ENCODE measurements at places on chromosomes 2 and 18. TPM values are rescaled to one million over a fixed set of nuclear protein-coding genes. Genes with fewer than 3 reads are reported as not detected.

GRCh38 chr2:37877457-37878315 is 47.4 kb upstream of the RMDN2 start:
- H3K36me3 ChIP-seq: no peaks in the 10 kb centered on the region
- peaks cover 9% of the 10 kb centered on the region for H3K4me1 ChIP-seq
- H3K27me3 ChIP-seq: no peaks in the 10 kb centered on the region
- DNase-seq: no peak
- H3K27ac ChIP-seq: no peak overlapping the region

GRCh38 chr2:6215053-6215452 is 522.9 kb downstream of the SOX11 start:
- no peaks in the 10 kb centered on the region for H3K36me3 ChIP-seq
- H3K27ac ChIP-seq: no peak overlapping the region
- DNase-seq: no peak

DNA sequence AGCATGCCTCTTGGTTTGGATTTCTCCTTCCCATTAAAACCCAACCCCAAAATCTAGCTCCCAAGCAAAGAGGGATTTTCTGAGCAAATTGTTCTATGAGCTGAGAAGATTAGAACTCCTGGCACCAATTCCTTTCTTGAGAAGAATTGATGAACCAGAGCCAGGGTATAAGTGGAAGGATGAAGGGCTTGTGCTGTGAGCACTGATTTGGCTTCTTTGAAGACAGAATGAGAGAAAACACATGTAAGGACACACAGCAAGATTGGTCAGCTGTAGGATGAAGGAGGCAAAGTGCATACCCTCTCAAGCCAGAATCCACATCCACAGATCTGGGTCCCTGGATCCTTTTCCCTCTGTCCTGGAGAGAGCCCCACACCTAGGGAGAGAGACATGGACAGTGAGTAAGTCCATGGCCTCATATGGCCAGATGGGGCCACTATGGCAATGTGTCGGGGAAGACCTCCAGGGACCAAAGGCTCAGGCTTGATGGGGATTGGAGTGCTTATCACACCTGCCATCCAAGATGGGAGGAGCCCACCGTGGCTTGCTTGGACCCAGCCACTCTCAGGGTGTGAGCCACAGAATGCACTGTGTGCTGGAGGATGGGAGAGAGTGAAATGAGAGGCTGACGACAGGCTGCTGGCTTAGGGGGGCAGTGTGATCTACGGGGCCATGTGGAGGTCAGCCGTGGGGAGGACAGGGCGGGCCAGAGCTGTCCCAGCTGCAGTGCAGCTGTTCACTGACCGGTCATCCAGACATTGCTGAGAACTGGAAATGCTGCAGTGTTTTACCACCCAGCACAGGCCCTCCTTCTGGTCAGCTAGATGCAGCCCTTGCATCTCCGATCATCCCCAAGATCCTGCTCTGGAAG is 339.8 kb downstream of the CYP26B1 start:
- no peaks in the 10 kb centered on the region for H3K27me3 ChIP-seq
- no peaks in the 10 kb centered on the region for H3K36me3 ChIP-seq
- no peak for DNase-seq
- H3K27ac ChIP-seq: no peak overlapping the region
- no peak overlapping the region for H3K4me3 ChIP-seq
- no peaks in the 10 kb centered on the region for H3K4me1 ChIP-seq

FIGN gene
- total RNA-seq: 22.8 TPM

GALNT5 gene
- total RNA-seq: 0.06 TPM

All from H1 (cell line).